NAMALWA (cell line): ENCODE measurements at places on chromosomes 11 and 22.
A peak's percentile ranks its signal among the peaks of the same experiment; 100 is the strongest.

GRCh38 chr22:23055449-23056179, 14.7 kb upstream of the GNAZ start:
- no peak for DNase-seq

- no peak for DNase-seq
Measured at GRCh38 chr22:39439170-39439569, 17.6 kb upstream of the MGAT3 start.

DNA sequence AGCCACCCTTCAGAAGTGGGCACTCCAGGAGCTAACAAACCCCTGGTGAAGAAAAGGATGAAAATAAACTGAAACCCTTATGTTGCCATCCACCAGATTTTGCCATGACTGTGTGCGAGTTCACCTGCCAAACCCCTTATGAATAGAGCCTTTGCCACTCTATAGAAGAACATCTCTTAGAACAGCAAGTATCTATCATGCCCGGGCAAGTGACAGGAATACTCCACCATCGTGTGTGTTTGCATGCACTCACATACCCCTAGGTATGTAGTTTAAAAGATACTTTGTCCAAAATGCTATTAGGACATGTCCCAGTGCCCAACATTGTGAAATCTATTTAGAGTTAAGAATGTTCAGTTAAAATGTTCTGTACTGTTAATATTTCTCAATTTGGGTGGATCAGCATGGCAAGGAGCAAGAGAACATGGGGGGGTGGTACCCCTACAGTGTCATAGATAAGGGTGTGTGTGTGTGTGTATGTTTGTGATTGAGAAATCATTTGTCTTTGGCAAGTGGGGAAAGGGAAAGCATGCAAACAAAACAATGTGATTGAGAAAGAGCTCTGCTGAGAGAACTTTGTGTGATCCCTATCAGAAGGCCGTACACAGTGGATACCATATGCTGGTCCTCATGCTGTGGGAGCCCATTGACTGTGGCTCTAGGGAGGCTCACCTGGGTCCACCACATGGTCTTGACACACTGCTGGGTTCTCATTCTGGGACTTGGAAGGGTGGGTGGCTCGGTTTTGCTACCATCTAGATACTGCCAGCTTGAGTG, 94.9 kb downstream of the ZBTB16 start:
- DNase-seq, result no peak

GRCh38 chr22:47515384-47516125, 753.1 kb downstream of the TBC1D22A start:
- peak; percentile 4 for DNase-seq

DNA sequence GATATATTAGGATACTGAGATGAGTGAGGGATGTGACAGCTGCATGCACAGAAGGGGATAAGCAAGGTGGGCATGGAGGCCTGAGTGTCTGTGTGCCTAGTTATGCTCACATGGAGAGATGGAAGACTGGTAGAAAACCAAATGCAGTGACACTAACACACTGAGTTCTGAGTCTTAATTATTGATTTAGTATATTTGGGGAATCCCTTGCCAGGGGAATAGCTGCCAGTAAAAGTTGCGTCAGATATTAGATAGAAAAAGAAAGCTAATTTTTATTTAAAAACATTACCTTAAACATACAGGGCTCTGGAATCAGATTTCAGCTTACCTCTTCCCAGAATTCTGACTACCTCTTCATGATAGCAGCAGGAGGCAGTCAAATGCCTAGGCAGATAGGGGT, 620.5 kb downstream of the METTL15 start:
- no peak for DNase-seq

DNA sequence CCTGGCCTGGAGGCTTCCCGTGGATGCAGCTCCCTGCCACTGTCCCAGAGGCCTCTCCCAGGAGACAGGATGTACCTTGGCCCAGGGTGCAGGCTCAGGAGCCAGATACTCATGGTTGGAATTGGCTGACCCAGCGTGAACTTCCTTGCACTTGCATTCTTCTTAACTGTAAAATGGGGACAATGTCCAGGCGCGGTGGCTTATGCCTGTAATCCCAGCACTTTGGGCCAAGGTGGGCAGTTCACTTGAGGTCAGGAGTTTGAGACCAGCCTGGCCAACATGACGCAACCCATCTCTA, 20.1 kb upstream of the ST3GAL4 start:
- no peak for DNase-seq

DNA sequence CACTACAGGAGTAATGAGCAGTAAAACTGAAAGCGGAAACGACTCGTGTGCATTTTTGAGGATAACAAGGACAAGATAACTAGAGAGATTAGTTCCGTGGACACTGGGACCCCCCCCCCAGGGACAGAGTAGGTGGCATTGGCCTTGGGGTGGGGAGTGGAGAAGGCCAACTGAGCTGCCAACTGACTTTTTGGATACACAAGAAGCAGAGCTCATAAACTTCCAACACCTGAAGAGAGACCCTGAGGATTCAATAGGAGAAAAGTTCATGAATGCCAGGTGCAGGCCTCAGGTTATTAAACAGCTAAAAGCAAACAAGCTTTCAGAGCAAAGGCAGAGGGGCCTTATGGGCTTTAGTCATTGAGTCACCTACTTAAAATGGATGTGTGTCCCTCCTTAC, 17.6 kb upstream of the PRSS23 start:
- no peak for DNase-seq

DNA sequence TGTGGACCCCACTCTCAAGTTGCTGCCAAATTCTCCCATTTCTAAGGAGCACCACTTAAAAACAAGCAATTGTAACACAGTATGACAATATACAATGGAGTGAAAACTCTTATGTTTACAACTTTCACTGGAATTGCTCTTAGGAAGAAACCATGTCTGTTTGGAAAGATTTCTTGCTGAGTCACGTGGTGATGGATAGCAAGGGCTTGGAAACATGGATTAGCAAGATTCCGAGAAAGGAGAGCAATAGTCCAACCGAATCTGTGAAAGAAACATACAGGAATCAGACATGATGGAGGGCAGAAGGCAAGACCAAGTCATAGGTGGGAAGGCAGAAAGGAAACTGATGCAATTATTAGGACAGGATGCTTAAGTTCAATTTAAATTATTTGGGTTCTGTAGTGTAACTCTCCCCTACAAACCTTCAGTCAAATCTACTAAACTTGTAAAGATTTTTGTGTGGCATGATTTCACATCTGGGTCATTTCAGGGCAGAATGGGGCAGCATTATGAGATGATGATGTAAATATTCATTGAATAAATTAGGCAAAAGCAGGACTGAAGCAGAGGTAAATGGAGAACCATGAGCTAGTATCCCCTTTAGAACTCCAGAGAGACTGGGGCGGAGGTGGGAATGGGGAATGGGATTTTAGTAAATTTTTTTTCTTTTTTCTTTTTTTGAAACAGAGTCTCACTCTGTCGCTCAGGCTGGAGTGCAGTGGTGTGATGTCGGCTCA, 27.8 kb upstream of the THY1 start:
- no peak for DNase-seq

GRCh38 chr11:86632499-86633269, 39.7 kb downstream of the ME3 start:
- DNase-seq, result no peak

GRCh38 chr11:90594658-90595057, 371.8 kb upstream of the CHORDC1 start:
- DNase-seq, result peak; percentile 14

- DNase-seq, result no peak
Measured at GRCh38 chr11:127071606-127072005, 71.0 kb upstream of the KIRREL3 start.

DNA sequence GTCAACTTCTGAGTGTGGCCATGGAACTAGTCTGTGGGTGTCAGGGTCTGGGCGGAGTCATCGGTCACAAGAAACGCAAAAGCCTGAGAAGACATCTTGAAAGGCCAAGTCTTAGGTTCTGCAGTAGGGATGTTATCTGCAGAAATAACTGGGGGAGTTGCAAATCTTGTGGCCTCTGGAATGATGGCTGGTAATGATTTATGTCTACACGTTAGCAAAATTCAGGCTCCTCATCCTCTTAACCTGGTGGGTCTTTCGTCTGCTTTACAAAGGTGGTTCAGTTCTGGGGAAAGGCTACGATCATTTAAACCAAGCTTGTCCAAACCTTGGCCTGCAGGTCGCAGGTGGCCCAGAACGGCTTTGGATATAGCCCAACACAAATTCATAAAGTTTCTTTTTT, 7.4 kb upstream of the CYB5R3 start:
- DNase-seq, result no peak

DNA sequence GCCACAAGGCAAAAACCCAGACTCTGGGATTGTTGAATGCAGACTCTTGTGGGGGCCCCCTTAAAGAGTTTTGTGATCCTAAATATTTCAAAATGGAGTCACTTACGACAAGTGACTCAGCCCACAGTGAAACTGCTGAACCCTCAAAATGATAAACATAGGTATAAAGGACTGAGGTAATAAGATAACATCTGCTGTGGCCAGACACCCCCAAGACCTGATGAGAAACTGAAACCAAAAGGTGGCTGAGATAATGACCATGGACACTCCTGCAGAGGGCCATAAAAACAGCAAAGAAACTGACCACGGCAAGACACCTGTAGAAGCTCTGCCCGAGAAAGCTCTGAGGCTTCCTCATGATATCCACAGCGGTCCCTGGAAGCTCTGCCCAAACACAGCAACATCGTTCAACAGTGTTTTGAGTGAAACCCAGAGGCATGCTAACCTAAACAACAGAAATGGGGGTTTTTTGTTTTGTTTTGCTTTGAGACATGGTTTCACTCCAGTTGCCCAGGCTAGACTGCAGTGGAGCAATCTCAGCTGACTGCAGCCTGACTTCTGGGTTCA, 1.6 kb upstream of the PLAAT4 start:
- DNase-seq, result no peak

DNA sequence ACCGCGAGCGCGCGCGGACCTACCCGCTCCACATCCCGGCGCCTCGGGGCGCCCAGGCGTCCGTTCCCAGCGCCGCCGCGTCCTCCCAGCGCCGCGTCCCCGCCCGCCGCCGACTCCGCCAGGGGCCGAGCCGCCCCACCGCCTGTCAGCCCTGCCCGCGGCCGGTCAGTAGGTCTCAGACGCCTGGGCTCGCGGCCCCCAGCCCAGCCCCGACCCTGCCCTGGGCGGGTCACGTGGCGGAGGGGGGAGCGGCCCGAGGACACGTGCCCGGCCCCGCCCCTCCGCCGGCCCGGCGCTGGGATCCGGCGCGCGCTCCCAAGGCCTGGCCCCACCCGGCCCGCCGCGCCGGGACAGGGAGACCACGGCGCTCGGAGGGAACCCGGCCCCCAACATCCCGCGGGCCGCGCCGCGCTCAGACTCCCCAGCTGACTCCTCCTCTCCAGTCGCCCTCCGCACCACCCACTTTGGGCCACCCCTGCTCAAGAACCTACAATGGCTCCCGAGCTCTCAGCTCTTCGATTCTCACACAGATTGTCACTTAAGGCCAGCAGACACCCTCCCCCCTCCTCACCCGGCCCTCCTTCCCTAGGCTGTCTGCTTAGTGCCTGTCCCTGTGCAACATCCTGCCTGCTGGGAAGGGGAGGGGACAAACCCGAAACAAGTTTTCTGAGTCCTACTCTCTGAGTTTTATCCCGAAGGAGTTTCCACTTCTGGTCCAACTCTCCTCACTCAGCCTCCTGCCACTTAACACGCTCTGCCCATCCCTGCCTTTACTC, at the start of gene RAB3IL1:
TSS of gene RAB3IL1 (minus strand) at position 233 of the 776 bp plus-strand sequence. CDS start at position 34, 199 bp downstream.
- DNase-seq, result no peak

DNA sequence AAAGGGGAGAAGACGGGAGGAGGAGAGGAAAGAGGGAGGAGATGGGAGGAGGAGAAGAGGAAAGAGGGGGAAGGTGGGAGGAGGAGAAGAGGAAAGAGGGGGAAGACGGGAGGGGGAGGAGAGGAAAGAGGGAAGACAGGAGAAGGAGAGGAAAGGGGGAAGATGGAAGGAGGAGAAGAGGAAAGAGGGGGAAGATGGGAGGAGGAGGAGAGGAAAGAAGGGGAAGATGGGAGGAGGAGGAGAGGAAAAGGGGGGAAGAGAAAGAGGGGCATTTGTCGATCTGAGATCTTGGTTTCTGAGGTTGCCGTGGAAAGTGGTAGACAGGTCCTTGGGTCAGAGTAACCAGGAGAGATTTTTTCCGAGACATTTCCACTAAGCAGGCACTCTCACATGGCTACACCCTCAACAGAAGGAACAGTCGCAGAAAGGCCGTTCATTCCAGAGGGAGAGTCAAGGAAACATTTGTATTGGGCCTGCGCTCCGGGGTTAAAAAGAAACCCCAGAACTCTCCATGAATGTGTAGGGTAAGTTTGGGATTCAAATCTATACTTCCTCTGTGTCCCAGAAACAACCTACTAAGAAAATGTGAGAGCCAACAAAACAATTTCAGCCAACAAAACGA, 39.8 kb upstream of the CARS1 start:
- no peak for DNase-seq

DNA sequence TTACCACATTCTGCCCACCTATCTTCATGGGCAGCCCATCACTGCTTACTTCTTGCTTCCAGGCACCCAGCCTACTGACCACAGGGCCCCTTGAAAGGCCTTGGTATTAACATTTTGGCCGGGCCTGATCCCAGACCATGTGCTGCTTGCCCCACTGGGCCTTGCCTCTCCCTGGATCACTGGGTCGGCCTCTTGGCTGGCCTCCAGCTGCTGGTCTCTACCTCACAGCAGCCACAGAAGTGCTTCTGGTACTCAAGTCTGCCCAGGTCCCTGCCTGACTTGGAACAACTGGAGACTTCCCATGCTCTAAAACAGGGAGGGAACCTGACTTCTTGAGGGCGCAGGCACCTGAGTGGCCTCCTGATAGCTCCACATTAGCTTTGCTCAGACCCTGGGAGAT, 63.6 kb downstream of the THAP12 start:
- DNase-seq, result no peak

- no peak for DNase-seq
Measured at GRCh38 chr11:106608677-106609076, 409.6 kb downstream of the GUCY1A2 start.

DNA sequence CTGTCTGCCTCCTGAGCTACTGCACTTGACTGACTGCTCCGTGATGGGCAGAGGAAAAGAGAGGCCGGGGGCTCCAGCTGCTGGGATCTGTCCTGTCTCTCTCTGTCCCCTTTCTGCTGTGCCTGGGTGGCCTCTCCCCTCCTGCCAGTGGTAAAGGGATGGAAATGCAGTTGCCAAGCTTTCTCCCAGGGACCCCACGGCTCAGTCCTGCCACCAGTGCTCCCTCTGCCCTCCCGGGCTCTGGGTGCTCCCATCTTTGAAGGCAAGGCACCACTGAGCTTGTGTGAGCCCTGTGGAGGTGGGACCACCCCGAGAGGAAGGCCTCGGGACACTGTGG, 32.0 kb downstream of the NADSYN1 start:
- DNase-seq, result no peak

GRCh38 chr11:79439410-79439885, 1.4 kb downstream of the TENM4 start:
- DNase-seq, result no peak

- no peak for DNase-seq
Measured at GRCh38 chr11:93128574-93128973, 69.2 kb downstream of the SLC36A4 start.

DNA sequence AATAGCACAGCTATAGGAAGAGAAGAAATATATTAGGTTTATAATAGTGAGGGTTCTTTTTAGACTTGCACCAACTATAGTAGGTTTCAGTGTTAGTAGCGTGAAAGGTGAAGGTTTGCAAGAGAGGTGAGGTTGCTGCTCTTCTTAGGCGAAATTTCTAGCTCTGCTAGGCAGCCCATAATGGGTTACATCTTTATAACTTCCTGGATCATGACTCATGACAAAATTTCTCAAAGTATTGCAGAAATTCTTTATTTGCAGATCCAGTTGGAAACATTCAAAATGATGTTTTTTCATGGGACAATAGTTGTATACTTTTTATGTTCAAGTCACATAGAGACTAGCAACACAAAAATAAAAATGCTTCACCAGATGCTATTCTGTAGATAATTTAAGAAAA, 260.0 kb downstream of the SOX6 start:
- no peak for DNase-seq
